ENCODE measurements at places on chromosomes 11 and 22.

- peak; percentile 9 for DNase-seq
Observed at GRCh38 chr11:77557553-77557952, 32.2 kb upstream of the AQP11 start.

DNA sequence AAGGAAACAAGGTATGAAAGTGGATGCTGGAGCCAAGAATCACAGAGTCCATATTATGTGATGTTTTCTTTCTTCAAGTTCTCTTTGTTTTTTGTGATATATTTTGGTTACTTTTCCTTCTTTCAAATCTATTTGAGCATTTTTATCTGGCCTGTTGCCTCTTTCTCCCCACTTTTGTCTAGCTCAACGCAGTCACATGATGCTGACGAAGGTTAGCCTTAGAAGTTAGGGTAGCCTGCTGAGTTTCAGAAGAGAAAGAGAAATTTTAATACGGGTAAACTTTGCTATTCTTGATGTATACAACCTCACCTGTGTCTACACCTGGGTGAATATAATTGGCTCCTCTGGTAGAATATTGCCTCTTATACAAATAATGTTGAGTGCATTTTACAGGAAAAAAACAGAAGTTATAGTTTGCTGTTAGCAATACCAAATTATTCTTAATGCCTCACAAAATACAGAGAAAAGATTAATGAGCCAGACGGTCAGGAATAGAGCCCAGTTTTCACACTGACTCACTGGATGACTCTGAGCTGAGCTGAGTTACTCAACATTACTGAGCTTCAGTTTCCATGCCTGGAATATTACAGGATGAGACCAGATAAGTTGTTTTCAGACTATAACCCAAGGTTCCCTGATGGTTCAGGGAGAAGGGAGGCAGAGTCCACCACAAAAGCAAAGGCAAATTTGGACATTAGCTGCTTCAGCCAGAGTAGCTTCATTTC, 161.6 kb upstream of the BDNF start:
- DNase-seq: peak; percentile 95

GRCh38 chr11:128302425-128303186, 284.8 kb downstream of the ETS1 start:
- no peak for DNase-seq

- DNase-seq: no peak
Observed at GRCh38 chr11:102401905-102402304, 50.7 kb downstream of the TMEM123 start.

- DNase-seq: no peak
Observed at GRCh38 chr11:118889797-118890196, 6.1 kb downstream of the CXCR5 start.

- no peak for DNase-seq
Observed at GRCh38 chr11:115078461-115079438, 400.4 kb downstream of the NXPE2 start.

- no peak for DNase-seq
Observed at GRCh38 chr11:44978274-44978960, 27.7 kb upstream of the TP53I11 start.

GRCh38 chr11:44673688-44674087, 53.1 kb upstream of the TSPAN18 start:
- no peak for DNase-seq

GRCh38 chr11:106986261-106986660, 32.0 kb downstream of the GUCY1A2 start:
- DNase-seq: peak; percentile 2

DNA sequence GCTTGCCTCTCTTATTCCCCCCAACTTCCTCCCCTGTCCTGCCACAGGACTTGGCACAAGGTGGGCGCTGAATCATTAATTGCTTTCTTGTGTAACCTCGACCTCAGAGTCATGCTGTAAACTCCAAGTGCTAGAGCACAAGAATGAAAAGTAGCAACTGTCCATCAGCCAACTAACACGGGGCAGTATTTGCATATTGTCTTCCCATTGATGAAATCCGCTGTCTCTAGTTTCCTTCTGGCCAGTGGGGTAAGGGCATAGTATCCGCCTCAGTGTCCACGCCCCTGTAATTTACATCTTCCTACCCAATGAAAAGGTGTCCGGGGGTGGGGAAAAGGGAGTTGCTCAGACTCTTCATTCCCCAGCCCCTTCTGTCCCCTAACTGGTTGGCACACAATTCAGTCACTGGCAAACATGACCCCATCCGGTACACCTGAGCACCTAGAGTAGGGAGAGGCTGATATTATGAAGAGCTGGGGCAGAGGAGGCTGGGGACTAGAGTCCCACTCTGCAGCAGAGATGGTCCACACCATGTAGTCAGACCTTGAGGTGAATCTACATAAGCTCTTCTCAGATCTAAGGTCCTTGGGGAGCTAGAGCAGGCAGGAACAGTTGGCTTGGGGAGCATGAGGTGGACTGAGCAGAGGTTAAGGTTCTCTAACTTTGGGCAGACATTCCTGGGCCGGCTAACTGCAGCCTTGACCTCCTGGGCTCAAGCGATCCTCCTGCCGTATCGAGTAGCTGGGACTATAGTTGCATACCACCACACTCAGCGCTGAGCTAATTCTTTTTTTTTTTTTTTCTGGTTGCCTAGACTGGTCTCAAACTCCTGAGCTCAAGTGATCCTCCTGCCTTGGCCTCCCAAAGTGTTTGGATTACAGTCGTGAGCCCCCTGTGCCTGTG, 6.8 kb upstream of the GGA1 start:
- DNase-seq: peak; percentile 33

GRCh38 chr11:6674219-6674597, 8.9 kb downstream of the MRPL17 start:
- DNase-seq: no peak

GRCh38 chr22:46373921-46374662, 38.6 kb downstream of the TRMU start:
- no peak for DNase-seq

- DNase-seq: no peak
Observed at GRCh38 chr22:17581056-17581455, 17.8 kb downstream of the SLC25A18 start.

- no peak for DNase-seq
Observed at GRCh38 chr22:43428005-43428485, 16.2 kb downstream of the MPPED1 start.

DNA sequence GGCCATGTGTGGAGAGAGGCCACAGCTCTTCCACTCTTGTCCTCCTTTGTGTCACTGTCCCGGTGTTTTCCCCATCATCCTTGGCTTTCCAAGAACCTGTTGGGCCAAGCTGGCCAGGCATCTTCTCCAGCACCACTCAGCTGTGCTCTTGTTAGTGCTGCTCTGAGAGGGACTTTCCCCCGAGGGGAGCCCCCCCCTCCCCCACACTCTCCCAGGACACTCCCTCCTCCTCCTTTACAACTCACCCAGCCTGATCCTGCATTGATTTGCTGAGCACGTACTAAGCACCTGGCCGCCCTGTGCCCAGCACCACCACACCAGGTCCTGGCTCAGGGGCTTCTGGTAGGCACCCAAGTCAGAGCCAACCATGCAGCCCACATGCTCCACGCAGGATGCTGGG, 13.2 kb downstream of the TP53AIP1 start:
- DNase-seq: peak; percentile 18

- peak; percentile 97 for DNase-seq
Observed at GRCh38 chr11:114295676-114296604, at the start of gene NNMT. NNMT (plus strand) TSS chr11:114296399; CDS start chr11:114296557, 158 bp downstream.

DNA sequence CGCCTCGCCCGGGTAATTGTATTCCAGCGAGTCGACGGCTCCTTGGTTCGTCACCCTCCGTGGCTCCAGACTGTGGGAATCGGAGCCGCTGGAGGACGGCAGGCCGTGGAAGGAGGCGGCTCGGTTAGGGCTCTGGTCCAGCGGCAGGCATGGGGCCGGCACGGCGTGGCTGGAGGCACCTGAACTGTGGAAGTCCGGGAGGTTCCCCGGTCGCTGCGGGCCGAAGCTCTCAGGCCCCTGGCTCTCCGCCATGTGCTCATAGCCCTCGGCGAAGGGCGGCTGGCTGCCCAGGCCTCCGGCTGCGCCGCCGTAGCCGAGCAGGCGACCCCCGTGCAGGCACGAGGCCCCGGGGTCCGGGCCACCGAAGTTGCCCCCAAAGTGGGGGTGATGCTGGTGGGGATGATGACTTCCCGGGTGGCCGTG, 1.7 kb downstream of the MN1 start:
- DNase-seq: no peak

- peak; percentile 54 for DNase-seq
Observed at GRCh38 chr11:96012086-96012824, 88.3 kb upstream of the MTMR2 start.

- no peak for DNase-seq
Observed at GRCh38 chr22:43391306-43391705, 20.5 kb upstream of the MPPED1 start.

GRCh38 chr11:123517559-123518364, 87.7 kb downstream of the GRAMD1B start:
- no peak for DNase-seq

- DNase-seq: peak; percentile 94
Observed at GRCh38 chr11:26227301-26227746, 104.6 kb upstream of the ANO3 start.

GRCh38 chr22:32752326-32752725, 49.2 kb upstream of the TIMP3 start:
- peak; percentile 63 for DNase-seq

GRCh38 chr11:129533395-129533794, 157.7 kb downstream of the BARX2 start:
- DNase-seq: no peak

DNA sequence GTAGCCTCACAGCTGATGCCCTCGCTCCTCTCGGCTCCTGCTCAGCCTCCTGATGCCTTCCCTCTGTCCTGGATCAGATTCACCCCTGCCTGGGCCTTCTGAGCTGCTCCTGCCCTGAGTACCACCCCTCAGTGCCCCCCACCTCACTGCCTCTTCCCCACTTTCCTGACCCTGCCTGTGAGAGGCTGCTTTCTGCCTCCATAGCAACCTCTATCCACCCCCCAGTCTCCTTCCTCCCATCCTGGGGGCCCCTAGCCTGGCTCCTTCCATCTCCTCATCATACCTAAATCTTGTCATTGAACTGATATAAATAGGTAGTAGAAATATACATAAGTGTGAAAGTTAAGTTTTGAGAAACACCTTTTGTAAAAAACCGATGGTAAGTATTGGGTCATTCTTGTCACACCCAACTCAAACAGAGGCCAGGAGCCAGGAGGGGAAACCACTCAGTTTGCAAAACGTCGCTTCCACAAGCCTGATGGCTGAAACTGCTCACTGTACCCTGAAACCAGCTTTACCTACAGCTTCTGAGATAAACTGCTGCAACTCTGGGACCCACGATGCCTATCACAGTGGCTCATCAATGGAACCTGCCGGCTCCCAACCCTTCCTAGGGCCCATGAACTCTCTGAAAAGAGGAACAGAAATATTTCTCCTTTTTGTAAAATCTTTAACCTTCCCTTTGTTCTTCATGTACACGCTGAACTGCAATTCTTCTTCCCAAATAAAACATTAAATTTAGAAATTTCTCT, 4.8 kb upstream of the APOBEC3H start:
- DNase-seq: no peak

DNA sequence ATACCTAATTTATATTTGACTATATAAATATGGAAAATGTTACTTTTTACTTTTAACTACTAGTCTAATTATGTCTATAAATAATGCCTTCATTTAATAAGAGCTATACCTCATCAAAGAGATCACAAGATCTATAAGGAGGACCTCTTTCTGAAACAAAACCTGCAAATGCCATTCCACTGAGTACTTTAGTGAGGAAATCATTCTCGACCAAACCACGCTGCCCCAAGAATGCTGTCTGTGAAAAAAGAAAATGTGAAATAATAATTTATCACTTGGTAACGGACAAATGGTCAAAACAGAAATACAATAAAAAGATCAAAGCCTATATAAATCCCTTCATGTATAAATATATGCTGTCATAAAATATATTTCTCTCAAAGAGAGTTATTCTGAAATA, 301.7 kb downstream of the SBF2 start:
- peak; percentile 27 for DNase-seq

GRCh38 chr11:110513259-110513801, 83.6 kb downstream of the FDX1 start:
- DNase-seq: no peak

DNA sequence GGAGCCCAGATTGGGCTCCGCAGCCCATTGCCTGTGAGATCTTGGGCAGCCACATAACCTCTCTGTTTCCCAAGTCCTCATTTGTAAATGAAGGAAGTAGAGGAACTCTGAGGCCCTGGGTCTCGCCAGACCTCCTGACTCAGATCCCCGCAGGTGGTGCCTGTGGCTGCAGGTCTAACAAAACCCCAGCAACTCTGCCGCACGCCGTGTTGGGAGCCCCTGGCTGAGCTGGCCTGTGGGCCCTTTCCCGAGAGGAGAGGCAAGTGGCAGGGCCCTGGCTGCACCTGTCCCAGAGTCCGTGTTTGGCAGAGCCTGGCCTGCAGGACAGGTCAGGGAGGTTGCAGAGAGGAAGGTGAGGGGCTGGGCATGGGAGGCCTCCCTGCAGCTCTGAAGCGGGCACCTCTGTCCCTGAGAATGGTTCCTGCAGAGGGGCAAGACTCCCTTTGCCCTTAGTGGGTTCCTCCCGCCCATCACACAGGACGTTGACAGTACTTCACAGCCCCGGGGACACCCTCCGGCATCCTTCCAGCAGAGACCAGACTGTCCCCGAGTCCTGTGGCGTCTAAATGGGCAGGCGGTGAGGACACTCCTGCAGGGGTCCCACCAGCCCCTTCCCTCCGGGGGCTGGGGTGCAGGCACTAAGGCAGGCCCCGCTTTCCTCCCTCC, 67.7 kb downstream of the ARHGAP8 start:
- no peak for DNase-seq

DNA sequence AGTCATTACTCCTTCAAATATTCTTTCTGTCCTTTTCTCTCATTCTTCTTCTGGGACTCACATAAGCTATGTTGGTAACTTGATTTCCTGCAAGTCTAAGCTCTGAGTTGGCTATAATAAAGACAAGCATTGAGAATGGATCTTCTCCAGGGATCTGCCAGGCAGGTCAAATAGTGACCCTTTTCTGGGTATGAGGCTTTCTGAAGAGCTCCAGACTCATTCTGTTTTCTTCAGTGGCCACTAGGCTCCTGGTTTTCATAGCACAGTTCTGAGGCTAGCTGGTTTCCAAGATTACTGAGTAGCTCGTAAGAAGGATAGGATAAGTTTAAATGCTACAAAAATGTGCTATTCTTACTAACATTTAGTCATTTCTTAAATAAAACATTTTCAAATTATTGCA, 38.3 kb downstream of the TMPRSS5 start:
- DNase-seq: no peak

- DNase-seq: no peak
Observed at GRCh38 chr11:77501758-77502157, 27.9 kb upstream of the PAK1 start.

- no peak for DNase-seq
Observed at GRCh38 chr11:17401316-17401715, 12.9 kb upstream of the KCNJ11 start.
